Naive thymus-derived CD8-positive, alpha-beta T cell (primary cell): ENCODE measurements at places on chromosomes 7 and 10.

- H3K27ac ChIP-seq, result peak within 1 kb of the TSS; percentile 85
- peaks cover 17% of the 10 kb centered on the region for H3K4me1 ChIP-seq
- DNase-seq, result peak; percentile 93
- peaks cover 43% of the 10 kb centered on the region for H3K36me3 ChIP-seq
- peak within 1 kb of the TSS; percentile 97 for H3K4me3 ChIP-seq
Observed at GRCh38 chr7:73683056-73683787, at the start of the genes BUD23 and DNAJC30. BUD23 (plus strand) TSS chr7:73683597; CDS start chr7:73683626, 29 bp downstream. DNAJC30 (minus strand) TSS chr7:73683453; CDS start chr7:73683423, 30 bp downstream.

DNA sequence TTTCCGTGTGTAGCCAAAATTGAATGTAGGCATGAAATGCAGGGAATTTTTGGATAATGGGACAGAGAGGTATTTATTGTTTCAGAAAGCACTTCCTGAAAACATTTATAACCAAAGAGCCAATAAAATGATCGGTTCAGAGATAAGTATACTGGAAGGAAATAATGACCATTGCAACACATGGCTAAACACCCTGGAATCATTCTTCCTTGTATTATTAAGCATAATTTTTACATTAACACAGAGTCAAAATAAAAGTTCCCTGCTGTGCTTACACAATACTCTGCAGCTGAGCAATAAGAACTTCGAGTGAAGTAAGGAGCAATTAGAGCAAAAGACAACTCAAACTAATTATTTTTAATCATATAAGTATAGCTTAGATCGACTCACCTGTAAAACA lies 648.3 kb downstream of the TNS3 start:
- DNase-seq, result no peak
- H3K27ac ChIP-seq, result no peak overlapping the region
- no peaks in the 10 kb centered on the region for H3K36me3 ChIP-seq
- H3K4me1 ChIP-seq, result no peaks in the 10 kb centered on the region
- no peaks in the 10 kb centered on the region for H3K27me3 ChIP-seq

GRCh38 chr7:97017192-97018125 lies 7.2 kb downstream of the DLX5 start:
- H3K27me3 ChIP-seq, result peaks cover 78% of the 10 kb centered on the region
- peaks cover 3% of the 10 kb centered on the region for H3K36me3 ChIP-seq
- no peak overlapping the region for H3K27ac ChIP-seq
- DNase-seq, result no peak
- H3K4me1 ChIP-seq, result peaks cover 27% of the 10 kb centered on the region
- H3K4me3 ChIP-seq, result no peak overlapping the region

- H3K27me3 ChIP-seq, result peaks cover 8% of the 10 kb centered on the region
- H3K36me3 ChIP-seq, result no peaks in the 10 kb centered on the region
- H3K27ac ChIP-seq, result no peak overlapping the region
- H3K4me1 ChIP-seq, result no peaks in the 10 kb centered on the region
- no peak overlapping the region for H3K4me3 ChIP-seq
- no peak for DNase-seq
Observed at GRCh38 chr7:108020585-108020984, 17.6 kb upstream of the LAMB1 start.

- no peak overlapping the region for H3K27ac ChIP-seq
- H3K4me3 ChIP-seq, result no peak overlapping the region
- no peaks in the 10 kb centered on the region for H3K36me3 ChIP-seq
- H3K4me1 ChIP-seq, result no peaks in the 10 kb centered on the region
- DNase-seq, result no peak
- no peaks in the 10 kb centered on the region for H3K27me3 ChIP-seq
Observed at GRCh38 chr10:96625173-96625572, 38.4 kb upstream of the TM9SF3 start.

DNA sequence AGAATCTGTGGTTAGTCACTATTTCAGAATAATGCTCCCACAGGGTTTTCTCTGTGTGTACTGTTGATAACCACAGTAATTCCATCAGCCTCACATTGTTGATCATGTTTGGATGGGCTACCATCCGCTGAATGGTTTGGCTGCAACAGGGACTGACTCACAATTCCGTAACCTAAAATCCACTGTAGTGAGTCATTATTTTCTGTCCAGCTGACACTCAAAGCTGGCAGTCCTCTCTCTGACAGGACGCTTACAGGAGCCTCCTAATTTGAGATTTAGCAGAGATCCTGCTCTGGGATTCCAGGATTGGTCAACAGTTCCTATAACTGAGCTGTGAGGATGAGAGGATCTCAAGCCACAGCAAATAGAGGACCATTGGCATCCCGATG lies 32.7 kb downstream of the VWA2 start:
- no peak overlapping the region for H3K4me3 ChIP-seq
- no peak overlapping the region for H3K27ac ChIP-seq
- H3K36me3 ChIP-seq, result no peaks in the 10 kb centered on the region
- no peak for DNase-seq

DNA sequence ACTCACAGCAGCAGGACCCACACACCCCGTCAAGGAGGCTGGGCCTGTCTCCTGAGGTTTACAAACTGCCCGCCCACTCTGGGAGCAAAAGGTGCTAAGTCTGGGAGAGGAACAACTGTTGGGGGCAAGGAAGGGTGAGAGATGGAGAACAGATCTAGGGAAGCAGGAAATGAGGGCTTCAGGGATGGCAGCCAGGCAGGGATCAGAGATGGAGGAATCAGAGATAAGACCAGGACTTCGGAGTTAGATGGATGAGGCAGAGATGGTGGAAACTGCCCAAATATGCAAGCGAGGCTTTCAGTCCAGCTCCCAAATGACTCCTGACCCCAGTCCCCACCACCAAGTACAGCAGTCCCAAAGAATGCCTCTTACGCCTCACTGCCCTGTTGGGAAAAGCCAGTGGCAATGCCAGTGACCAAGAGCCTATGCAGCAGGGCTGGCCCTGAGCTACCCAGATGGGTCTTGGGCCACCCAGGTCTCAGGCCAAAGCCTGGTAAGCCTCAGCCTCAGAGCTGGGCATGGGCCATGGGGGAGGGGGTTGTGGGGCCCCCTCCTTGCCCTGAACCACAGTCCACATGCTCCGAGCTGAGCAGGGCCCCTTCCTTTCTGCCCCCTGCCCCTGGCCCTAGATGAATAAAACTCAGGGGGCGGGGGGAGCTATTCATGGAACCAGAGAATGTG lies 39.5 kb upstream of the SLF2 start:
- no peak overlapping the region for H3K27ac ChIP-seq
- H3K36me3 ChIP-seq, result no peaks in the 10 kb centered on the region
- no peak overlapping the region for H3K4me3 ChIP-seq
- peaks cover 11% of the 10 kb centered on the region for H3K27me3 ChIP-seq
- no peaks in the 10 kb centered on the region for H3K4me1 ChIP-seq

GRCh38 chr10:105291571-105291970 lies 650.5 kb downstream of the SORCS3 start:
- peaks cover 1% of the 10 kb centered on the region for H3K27me3 ChIP-seq
- no peak for DNase-seq
- H3K27ac ChIP-seq, result no peak overlapping the region
- H3K36me3 ChIP-seq, result no peaks in the 10 kb centered on the region
- H3K4me1 ChIP-seq, result no peaks in the 10 kb centered on the region

- H3K27me3 ChIP-seq, result peaks cover 21% of the 10 kb centered on the region
- peak; percentile 12 for DNase-seq
- H3K27ac ChIP-seq, result peak overlapping the region; percentile 48
- H3K4me3 ChIP-seq, result peak overlapping the region; percentile 87
- peaks cover 4% of the 10 kb centered on the region for H3K36me3 ChIP-seq
Observed at GRCh38 chr7:69598487-69599285, 411 bp downstream of the AUTS2 start.

GRCh38 chr10:34104829-34105572 lies 710.1 kb downstream of the PARD3 start:
- no peaks in the 10 kb centered on the region for H3K27me3 ChIP-seq
- no peak for DNase-seq
- H3K36me3 ChIP-seq, result no peaks in the 10 kb centered on the region
- no peaks in the 10 kb centered on the region for H3K4me1 ChIP-seq

DNA sequence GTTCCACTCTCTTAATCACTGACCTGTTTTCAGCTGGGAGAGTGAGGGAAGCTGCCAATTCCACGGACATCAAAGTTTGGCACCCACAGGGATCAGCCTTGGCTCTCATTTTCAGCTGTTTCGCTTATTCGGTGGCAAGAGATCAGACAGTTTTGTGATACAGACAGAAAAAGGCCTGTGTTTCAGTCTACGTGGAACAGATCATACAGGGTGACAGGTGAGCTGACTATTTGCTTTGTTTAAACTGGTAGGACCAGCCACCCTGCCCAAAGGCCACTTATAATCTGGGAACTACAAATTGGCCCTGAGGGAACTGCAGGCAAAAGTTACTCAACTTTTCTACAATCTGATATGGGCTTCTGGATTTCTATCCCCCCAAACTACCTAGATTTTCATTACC lies 128.6 kb downstream of the ZNF467 start:
- no peak for DNase-seq
- no peak overlapping the region for H3K4me3 ChIP-seq
- no peaks in the 10 kb centered on the region for H3K36me3 ChIP-seq
- H3K4me1 ChIP-seq, result no peaks in the 10 kb centered on the region

- peaks cover 9% of the 10 kb centered on the region for H3K36me3 ChIP-seq
- DNase-seq, result no peak
- H3K4me1 ChIP-seq, result no peaks in the 10 kb centered on the region
- no peak overlapping the region for H3K27ac ChIP-seq
- no peaks in the 10 kb centered on the region for H3K27me3 ChIP-seq
- H3K4me3 ChIP-seq, result no peak overlapping the region
Observed at GRCh38 chr10:17249820-17250219, 21.8 kb downstream of the VIM start.

GRCh38 chr10:119333146-119333792 lies 125.9 kb downstream of the GRK5 start:
- no peak overlapping the region for H3K4me3 ChIP-seq
- H3K36me3 ChIP-seq, result peaks cover 11% of the 10 kb centered on the region
- H3K27me3 ChIP-seq, result no peaks in the 10 kb centered on the region
- no peak for DNase-seq
- H3K4me1 ChIP-seq, result peaks cover 3% of the 10 kb centered on the region

- H3K27me3 ChIP-seq, result no peaks in the 10 kb centered on the region
- DNase-seq, result no peak
- no peak overlapping the region for H3K4me3 ChIP-seq
Observed at GRCh38 chr10:96988426-96988825, 156.3 kb downstream of the LCOR start.

DNA sequence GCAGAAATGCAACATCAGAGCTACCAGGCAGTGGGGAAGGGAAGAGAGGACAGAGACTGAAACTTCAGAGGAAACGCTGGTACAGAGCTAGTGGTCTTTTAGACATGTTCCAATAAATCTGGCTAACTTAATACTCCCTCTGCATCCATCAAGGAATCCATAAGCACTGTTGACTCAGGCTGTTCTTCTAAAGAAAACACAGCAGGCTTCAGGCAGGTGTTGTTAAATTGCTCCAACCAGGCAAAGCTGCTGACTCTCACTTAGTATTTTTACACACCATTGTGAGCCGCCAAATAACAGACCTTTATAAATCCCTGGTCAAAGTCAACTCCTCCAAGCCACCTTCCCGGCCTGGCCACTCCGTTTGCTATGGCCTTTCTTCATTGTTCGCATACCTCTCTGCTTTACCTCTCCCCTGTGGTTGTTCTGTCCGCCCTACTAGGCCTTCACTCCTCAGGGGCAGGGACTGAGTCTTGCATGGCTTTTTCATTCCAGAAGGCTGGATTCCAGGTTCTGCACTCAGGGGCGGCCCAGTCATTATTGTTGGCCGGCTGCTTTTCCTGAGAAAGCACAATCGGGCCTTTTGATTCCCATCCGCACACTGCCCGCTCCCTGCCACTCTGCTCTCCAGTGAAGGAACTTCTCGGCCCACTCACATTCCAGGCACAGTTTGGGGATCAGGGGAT lies 18.4 kb downstream of the CREB3L2 start:
- H3K4me1 ChIP-seq, result peaks cover 44% of the 10 kb centered on the region
- no peak overlapping the region for H3K4me3 ChIP-seq
- H3K36me3 ChIP-seq, result peaks cover 19% of the 10 kb centered on the region
- H3K27ac ChIP-seq, result no peak overlapping the region
- no peaks in the 10 kb centered on the region for H3K27me3 ChIP-seq
- no peak for DNase-seq

DNA sequence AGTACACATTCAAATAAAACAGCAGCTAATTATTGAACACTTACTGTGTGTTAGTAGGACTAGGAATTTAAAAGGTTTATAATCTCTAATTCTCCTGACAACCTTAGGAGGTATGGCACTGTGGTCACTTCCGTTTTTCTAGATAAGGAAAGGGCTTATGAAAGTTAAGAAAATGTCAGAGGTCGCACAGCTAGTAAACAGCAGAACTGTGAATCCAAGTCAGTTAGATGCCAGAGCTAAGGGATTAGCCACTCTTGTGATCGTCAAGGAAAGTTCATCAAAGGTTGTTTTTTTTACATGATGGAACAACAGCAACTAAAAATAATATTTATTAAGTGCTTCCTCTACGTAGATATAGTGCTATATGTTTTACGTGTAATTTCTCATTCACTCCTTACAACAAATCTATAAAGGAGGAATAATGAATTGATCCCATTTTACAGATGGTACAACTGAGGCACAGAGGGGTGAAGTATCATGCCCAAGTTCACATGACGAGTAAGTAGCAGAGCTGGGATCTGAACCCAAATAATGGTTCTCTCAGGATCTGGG lies 84.9 kb downstream of the NAMPT start:
- no peaks in the 10 kb centered on the region for H3K4me1 ChIP-seq
- no peaks in the 10 kb centered on the region for H3K36me3 ChIP-seq
- peaks cover 26% of the 10 kb centered on the region for H3K27me3 ChIP-seq
- no peak for DNase-seq
- no peak overlapping the region for H3K27ac ChIP-seq

- no peak overlapping the region for H3K4me3 ChIP-seq
- no peaks in the 10 kb centered on the region for H3K4me1 ChIP-seq
- H3K27me3 ChIP-seq, result no peaks in the 10 kb centered on the region
- H3K27ac ChIP-seq, result no peak overlapping the region
- DNase-seq, result no peak
Observed at GRCh38 chr10:18616337-18616736, 35.0 kb downstream of the NSUN6 start.

DNA sequence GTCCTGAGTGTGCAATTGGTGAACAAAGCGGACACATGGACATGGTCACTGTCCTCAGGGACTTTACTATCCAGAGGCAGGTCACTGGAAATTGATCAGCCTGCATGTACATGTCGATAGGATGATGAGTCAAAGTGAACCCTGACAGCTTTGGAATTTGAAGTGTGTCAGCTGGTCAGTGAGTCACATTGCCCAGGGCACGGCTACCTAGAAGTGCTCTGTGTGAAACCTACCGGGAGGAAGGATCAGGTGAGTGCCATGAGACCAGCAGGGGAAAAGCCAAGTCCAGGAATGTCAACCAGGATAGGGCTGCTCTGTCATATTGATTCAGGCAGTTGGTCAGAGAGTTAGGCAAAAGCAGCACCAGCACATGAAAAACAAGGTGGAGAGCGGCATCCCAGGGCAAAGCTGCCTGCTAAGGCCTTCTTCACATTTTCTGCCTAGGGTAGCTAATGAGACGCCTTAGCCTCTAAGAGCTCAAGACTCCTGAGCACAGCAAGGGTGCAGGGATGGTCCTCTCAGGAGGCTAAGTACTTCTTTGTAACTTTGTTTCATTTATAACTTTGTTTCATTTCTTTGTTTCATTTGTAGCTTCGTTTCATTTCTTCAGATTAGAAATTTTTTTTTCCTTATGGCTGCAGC lies 19.4 kb upstream of the PDCD4 start:
- H3K27me3 ChIP-seq, result no peaks in the 10 kb centered on the region
- no peak for DNase-seq
- peaks cover 78% of the 10 kb centered on the region for H3K4me1 ChIP-seq
- H3K4me3 ChIP-seq, result peak overlapping the region; percentile 2
- H3K27ac ChIP-seq, result peak overlapping the region; percentile 80
